ENCODE measurements at places on chromosomes 4 and X.

- DNase-seq = no peak
These were observed 1863.6 kb downstream of the STIM2 start for GRCh38 chr4:28724239-28724638.

DNA sequence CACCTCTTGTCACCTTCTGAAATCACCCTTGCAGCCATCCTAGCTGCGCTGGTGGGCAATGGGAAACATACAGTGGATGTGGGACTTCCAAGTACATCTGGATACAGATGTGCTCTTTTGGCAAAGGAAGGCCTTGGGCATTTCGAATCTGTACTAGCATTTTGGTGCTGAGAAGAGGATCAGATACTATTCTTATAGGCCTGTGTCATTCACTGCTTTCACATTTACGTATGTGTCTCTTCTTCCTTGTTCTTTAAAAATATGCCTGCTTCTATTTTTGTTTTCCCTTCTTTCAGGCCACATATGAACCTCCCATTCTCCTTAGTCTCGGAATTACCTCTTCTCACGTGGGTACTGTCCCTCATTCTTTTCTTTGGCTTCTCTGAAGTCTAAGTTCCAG is 53.1 kb downstream of the EFNB1 start:
- no peak for DNase-seq

- no peak for DNase-seq
These were observed 158.6 kb downstream of the STPG2 start for GRCh38 chr4:97984545-97985131.

DNA sequence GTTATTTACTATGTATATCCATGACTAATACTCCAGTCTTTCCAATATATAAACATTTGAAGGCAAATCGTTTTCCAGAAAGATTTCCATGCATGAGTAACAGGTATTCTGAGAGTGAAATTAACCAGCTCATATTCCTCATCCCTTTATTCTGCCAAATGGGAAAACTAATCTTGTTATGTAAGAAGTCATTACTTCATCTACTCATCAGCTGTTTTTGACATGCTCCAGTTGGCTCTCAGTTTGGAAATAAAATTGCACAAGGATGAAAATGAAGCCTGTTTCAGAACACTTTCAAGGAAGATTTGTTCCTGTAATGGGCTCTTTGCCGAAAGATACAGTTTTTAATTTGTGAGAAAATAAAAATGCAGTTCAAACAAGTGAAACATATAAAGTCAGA is 121.9 kb downstream of the KCTD8 start:
- DNase-seq = no peak

- no peak for DNase-seq
These were observed 457.9 kb downstream of the FAT4 start for GRCh38 chr4:125772680-125773079.

Data from hematopoietic multipotent progenitor cell treated with erythropoietin and hydrocortisone succinate and interleukin-3 and kit ligand, for 8 days (in vitro differentiated cells).